T-helper 2 cell treated with Interferon-gamma antibody and Interleukin-4, amounts not matched to agents 100 ng/mL and 5 ng/mL, for 36 hours (primary cell): ENCODE measurements at places on chromosomes 7 and 10. TPM values are rescaled to one million over a fixed set of nuclear protein-coding genes. Genes with fewer than 3 reads are reported as not detected.

Gene TMEM213
- not detected in 2 replicates for total RNA-seq

Gene SPAG6
- 0.61 and 0.64 TPM in 2 replicates for total RNA-seq

Gene PSD
- total RNA-seq = 1.4 and 1.6 TPM in 2 replicates

Gene TACC2
- total RNA-seq = not detected in 2 replicates

Gene AZGP1
- not detected in 2 replicates for total RNA-seq

Gene ZNF25
- 5.0 and 5.6 TPM in 2 replicates for total RNA-seq
